Head of caudate nucleus (tissue), 42 donors: ENCODE measurements at places on chromosomes 5 and 9.

GRCh38 chr5:54703133-54703532, 185.6 kb downstream of the SNX18 start:
- DNase-seq, result no peak

- no peak for DNase-seq
These were observed 178.9 kb upstream of the SPEF2 start for GRCh38 chr5:35438786-35439185.

- DNase-seq, result no peak
These were observed 72.1 kb upstream of the ARAP3 start for GRCh38 chr5:141753971-141754713.

DNA sequence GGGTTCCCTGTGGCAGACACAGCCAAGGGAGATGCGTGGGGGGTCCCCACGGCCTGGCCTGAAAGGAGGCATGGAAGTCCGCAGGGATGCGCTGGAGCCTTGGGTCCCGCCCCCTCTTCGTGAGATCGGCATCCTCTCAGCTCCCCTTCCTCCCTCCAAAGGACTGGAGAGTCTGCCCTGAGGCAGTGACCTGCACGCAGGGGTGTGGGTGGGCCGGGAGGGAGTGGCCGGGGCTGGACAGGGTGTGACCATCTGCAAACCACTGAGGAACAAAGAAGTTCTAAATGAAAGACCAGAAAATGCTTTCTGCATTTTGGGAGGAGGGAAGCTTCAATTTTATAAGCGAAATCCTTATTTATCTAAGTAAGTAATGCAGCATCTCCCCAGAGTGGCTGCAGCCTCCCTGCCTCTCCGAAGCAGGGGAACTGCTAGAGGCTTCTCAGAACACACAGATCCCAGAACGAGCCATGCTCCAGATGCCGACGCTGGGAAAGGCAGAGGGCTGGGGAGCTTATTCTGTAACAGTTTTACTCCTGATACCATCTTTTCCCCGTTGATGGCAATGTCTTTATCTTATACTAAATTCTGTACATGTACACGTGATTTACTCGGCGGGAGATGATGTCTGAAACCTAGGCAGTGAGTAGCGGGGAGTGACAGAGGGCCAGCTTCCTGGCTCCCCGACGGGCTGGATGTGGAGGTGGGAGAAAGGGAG, 221.7 kb downstream of the FANCC start:
- no peak for DNase-seq

DNA sequence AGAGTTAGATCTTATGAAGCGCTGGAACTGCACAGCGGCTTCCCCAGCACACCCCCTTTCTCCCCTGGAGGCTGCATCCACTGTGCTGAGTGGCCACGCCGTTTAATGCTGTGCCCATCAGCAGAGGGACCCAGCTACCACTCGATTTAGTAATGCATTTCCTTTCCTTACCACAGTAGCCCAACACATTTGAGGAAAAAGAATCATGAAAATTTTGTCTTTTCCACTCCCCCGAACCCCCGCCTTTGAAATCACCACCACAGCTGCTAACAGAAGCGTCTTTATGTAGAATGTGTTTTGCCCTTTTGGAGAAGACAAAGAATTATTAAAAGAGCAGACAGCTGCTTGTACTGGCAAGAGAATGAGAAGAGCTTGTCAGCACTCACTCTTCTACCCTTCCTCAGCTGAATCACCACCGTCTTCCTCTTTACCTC, 73.2 kb downstream of the ACER2 start:
- peak; percentile 72 for DNase-seq

GRCh38 chr9:35164711-35165110, 2.9 kb downstream of the UNC13B start:
- no peak for DNase-seq
